ENCODE measurements at places on chromosomes 4 and X.

DNA sequence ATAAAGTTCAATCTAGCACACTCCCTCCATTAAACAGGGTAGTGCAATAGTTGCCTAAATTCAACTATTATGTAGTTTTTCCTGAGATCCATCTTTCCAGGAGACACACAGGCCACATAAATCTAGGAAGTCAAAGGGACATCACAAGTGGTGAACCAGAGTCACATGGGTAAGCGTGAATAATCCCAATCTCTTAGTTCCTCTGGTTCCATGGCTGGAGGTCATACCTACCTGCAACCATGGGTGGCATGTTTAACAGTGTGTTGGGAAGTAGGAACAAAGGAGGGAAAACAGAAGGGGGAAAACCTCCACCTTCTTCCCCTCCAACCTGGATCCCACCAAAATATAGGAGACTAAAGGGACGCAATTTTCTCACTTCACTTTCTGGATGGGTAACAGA, 2651.6 kb downstream of the ARAP2 start:
- DNase-seq, result peak; percentile 12

GRCh38 chr4:42789041-42789567, 103.4 kb upstream of the GRXCR1 start:
- no peak for DNase-seq

DNA sequence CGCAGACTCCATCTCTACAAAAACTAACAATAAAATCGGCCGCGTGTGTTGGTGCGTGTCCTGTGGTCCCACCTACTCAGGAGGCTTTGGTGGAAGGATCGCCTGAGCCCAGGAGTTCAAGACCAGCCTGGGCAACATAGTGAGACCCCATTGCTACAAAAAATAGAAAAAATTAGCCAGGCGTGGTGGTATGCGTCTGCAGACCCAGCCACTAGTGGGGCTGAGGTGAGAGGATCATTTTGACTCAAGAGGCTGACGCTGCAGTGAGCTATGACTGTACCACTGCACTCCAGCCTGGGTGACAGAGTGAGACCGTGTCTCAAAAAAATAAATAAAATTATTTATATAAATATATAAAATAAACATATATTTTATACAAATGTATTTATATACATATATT, 22.3 kb downstream of the ASMTL start:
- no peak for DNase-seq

DNA sequence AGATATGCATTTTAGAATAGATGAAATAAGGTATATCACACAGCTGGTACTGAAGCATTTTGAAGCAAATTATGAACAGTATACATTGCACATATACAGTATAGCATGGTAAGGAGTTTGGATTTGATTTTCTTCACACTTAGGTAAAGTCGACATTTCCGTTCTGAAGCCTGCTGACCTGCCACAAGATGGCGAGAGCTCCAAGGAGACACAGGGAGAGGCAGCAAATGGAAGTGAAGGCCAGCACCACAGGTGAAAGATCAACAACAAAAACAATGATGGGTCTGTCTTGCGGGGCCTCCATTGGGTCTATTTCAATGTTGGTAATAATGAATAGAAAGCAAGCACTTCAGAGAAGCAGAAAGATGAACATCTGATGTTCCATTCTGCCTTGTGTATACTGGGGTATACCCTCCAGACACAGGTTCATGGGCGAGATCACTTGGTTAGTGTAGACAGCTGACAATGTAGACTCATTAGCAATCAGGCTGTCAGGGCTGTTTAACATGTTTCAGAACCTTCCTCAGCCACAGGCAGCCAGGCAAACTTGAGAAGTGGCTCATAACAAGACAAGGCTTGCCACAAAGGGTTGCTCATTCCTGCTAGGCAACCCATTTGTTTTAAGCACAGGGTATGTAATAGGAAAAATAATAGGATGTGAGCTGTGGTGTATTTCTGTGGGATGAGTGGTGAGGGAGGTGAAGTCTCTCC, 21.4 kb upstream of the NOX1 start:
- DNase-seq, result peak; percentile 35

GRCh38 chr4:24315056-24315455, 269.3 kb downstream of the DHX15 start:
- no peak for DNase-seq

DNA sequence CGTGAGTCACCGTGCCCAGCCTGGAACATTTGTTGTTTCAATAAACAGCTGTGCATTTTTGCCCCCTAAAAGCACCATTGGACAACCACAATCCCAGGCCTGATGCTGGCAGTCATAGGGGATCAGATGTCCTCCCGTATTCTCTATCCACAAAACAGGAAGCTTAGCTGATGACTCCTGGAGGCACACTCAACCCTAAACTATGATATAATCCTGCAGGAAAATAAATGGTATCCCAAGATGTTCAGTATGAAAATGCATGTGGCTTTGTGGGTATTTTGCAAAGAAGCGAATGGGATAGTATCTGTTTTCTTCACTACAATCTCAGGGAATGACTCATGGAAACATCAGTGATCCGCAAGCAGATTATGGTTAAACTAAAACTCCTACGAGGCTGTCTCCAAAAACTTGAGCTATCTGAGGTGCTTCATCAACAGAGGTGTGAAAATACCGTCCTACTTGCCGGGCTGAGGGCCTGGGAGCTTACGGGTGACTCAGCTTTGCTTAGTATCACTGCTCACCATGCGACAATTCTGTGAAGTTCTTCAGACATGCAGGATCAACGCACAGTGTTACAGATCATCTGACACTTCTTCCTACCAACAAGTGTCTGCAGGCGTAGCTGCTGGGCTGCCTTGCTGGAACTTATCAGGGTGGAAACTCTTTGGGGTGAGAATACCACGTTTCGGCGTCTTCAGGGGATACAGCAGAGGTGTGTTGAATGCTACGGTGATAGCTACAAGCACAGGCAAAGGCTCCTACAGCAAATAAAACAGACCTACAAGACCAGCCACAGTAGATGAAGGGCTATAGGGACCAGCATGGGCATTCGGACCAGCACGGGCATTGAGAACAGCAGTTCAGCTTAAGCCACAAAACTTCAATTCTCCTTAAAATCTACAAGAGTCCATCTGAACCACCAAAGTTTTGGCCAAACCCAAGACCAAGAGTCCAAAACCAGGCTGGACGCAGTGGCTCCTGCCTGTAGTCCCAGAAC, 148.5 kb downstream of the DHRSX start:
- peak; percentile 99 for DNase-seq

GRCh38 chr4:158766434-158767044, 2.3 kb upstream of the FNIP2 start:
- DNase-seq, result no peak

DNA sequence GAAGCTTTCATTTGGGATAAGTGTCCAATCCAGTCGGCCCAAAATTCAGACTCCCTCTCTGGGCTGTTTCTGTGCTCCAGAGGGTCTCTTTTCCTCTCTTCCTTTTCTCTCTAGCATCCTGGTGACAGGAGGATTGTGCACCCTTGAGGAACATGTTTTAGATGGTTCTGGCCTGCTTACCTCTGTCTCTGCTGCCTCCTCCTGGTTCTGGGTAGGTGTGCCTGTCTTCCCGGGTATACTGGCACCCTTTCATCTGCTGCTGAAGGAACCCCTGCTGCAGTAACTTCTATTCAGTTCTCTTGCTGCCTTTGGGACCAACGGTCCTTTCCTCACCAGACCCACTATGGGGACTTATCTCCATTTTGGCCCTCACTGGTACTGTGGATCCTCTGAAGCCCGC, 53.2 kb downstream of the HMGB2 start:
- DNase-seq, result no peak

DNA sequence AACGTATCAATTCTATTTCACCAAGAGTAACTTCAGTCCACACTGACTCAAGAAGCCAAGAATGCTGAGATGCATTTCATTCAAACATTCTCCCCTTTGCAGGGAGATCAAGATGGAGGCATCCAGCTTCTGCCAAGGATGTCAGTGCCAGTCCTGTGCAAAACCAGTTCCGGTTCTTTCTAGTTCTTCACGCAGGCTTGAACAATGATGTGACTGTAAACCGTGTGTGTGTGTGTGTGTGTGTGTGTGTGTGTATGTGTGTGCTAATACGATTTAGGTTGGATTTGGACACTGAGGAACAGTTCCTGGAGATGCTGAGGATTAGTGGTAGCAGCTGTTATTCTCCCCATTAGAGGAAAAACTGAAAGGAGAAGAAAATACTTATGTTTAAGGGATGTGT, at the start of gene REELD1:
REELD1 (plus strand) TSS at position 301 of the 400 bp plus-strand sequence. CDS start 2,415 bp downstream, outside the sequence.
- no peak for DNase-seq

DNA sequence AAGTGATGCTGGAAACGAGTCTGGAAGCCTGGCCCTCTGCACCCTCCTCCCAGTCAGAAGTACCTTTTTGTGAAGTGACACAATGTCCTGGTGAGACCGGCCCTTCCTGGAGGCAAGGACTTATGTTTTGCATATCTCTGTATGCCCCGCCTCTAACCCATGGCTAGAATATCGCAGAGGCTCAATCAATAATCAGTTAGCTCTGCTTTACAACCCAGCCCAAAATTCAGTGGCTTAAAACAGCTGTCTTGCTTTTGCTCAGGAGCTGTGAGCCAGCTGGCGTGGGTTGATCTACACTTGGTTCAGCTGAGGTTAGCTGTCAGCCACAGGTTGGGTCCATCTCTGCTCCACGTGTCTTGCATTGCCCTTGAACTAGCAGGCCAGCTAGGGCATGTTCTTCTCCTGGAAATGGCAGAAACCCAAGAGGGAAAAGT, 98.8 kb upstream of the METTL14 start:
- DNase-seq, result no peak

DNA sequence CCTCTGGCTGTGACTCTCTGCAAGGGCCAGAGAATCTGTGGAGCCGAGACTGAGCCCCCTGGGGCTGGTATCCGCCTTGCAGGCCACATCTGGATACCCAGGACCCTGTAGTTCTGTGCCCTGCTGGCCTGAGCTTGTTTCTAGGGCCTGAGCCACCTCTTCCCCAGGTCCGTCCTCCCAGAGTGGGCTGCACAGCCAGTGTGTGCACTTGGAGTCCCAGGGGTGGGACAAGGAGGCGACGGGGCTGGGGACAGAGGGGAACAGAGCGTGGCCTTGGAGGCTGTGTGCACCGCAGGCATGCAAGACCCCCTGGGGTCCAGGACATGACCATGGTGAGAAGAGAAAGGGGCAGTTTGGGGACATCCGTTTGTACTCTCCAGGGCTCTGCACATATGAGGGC, 105.5 kb downstream of the SORCS2 start:
- DNase-seq, result no peak

- DNase-seq, result no peak
Measured at GRCh38 chr4:163404580-163404979, 60.9 kb downstream of the NPY5R start.

DNA sequence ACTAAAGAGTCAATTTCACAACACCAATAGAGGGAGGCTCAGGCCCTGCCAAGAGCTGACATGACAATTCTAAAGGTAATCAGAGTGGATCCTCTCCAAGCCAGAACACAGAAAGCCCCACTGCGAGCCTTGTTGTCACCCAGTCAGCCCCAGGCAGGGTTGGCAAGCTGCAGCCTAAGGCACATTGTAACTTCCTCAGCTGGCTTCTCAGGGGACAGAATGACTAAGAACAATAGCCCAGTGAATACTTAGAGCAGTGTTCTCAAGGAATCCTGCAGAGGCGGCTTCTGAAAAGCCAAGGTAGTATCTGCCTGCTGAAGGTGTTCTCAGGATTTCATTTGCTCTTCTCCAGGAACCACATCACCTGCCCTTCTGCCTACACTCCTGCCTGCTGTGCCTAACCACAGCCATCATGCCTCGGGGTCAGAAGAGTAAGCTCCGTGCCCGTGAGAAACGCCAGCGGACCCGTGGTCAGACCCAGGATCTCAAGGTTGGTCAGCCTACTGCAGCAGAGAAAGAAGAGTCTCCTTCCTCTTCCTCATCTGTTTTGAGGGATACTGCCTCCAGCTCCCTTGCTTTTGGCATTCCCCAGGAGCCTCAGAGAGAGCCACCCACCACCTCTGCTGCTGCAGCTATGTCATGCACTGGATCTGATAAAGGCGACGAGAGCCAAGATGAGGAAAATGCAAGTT, at the start of gene MAGEB4:
MAGEB4 (plus strand) TSS at position 277 of the 692 bp plus-strand sequence; CDS start at position 413, 136 bp downstream.
- DNase-seq, result no peak

DNA sequence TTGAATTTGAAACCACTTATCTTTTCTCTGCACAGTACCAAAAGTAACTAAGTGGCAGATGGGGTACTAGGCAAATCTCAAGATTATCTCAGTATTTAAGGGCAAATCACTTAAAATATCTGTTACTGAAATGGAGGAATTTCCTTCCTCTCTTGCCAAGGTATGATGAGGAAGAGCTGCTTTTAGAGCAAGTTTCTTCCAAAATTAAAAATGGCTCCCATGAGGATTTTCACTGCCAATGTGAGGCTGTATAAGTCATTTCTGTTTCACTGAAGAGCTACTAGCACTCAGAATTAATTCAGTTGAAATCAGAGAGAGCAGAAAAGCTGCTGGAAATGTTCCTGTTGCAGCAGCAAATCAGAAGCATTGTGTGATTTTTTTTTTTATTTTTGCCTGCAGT, 43.4 kb downstream of the GABRB1 start:
- DNase-seq, result no peak

DNA sequence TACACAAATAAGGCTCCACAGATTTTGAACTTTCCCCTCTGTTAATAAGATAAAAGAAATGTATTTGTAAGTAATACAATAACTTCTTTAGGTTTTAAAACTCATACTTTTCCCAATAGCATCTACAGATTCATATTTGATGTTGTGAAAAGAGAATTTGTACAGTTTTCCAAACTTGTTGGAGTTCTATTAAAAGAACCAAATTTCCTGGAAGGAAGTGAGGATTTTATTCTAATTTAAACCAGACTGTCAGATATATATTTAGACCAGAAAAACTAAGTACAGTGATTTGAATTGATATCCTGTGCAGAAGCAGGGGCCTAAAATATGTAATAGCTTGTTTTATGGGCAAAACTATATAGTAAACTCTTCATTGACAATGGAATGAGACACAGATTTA, 53.7 kb downstream of the NAA11 start:
- DNase-seq, result no peak

DNA sequence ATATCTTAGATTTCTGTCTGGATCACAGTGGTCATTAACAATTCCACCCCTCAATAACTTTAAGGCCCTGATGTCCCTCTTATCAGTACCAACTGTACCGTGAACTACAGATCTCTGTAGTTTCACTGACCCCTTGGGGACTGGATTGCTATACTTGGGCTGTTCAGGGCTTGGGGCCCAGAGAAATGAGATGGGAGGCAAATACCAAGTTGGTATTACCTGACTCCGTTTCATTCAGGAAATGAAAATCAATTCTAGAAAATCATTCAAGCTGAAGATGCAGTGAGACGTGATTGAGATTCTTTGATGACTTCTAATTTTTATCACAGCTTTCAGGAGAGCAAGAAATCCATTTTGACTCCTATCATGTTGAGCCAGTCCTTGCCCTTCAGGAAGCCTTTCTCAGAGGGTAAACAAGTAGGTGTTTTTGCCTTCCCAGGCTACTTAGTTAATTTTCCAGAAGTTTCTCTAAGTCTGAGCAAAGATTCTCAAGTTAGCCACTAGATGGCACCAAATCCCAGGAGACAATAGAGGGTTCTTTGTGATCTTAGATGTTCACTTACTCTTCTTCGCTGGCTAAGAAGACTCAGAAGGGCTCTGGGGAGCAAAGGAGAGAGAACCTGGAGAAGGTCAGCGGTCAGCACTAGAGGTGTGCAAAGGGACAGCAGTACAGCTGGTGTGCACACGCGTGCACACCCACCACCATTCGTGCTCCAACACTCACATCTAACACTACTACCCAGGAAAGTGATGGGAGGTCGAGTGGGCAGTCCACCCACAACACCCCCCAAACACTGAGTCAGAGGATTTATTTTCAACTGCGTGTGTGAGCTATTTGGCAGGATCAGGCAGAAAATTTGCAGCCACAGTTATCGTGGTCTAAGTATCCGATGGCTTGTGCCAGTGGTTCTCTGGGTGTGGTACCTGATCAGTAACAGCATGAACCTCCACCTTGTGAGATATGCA, 7.4 kb downstream of the HNRNPH2 start:
- peak; percentile 81 for DNase-seq
